ENCODE measurements at places on chromosomes 3 and 15.

DNA sequence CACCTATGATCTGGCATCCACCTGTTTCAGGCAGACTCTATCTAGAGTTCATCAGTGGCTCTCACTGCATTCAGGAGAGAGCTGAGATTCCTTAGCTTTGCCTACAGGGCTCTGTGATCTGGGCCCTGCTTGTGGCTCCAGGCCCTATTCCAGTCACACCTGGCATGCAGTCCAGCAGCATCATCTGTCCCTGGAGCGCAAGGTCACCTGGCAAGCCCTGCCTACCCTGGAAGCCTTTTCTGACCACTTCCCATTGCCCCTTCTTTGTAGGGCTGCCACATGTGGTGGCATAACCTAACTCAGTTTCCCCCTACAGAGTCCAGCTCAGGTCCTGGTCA lies 115.1 kb upstream of the PLXNA1 start:
- no peak for DNase-seq

GRCh38 chr15:34301058-34301457 lies 36.5 kb downstream of the SLC12A6 start:
- DNase-seq = no peak

GRCh38 chr15:60656481-60656880 lies 177.5 kb upstream of the ICE2 start:
- no peak for DNase-seq

GRCh38 chr3:149186219-149186618 lies 35.4 kb downstream of the CP start:
- no peak for DNase-seq

GRCh38 chr3:52333869-52334557 lies 17.9 kb downstream of the DNAH1 start:
- DNase-seq = no peak

DNA sequence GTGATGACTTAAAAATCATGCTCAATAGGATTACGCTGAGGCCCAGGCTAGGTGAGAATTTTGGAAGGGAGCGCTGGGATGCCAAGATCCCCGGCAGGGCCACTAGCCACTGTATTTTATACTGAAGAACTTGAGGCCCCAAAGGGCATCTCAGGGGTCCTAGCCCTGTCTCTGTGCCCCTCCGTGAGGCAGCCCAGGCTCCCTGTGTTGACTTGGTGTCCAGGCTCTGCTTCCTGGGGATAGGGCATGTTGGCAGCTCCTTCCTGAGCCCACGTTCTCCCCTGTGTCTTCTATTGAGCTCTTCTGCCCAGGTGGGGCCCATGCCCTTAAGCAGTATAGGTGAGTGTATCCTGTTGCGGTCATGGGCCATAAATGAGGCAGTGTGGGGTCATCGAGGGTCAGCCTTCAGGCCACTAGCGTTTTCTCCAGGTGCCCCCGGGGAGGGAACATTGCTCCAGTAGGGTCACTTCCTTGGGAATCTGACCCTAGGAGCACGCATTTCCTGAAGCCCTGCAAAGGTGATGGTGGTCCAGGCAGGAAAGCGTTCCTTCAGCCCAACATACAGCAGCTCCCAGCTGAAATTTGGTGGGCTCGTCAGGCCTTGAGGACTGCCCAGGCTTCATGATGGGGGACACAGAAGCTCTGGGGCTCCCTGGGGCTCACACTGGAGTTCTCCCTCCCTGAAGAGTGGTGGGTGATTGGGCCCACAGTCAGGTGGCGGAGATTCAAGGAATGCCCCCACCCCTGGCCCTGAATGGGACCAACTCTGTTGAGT lies 189.4 kb downstream of the UBE3A start:
- DNase-seq = no peak

GRCh38 chr15:84805221-84805620 lies 11.9 kb upstream of the ALPK3 start:
- no peak for DNase-seq

- DNase-seq = no peak
These were observed 129.5 kb downstream of the KCNMB2 start for GRCh38 chr3:178665747-178666146.

GRCh38 chr3:106212665-106213222 lies 343.9 kb upstream of the CBLB start:
- peak; percentile 6 for DNase-seq

- DNase-seq = no peak
These were observed 105.8 kb upstream of the C15orf61 start for GRCh38 chr15:67415181-67415580.

- no peak for DNase-seq
These were observed 57.8 kb downstream of the DTWD1 start for GRCh38 chr15:49678655-49679054.

DNA sequence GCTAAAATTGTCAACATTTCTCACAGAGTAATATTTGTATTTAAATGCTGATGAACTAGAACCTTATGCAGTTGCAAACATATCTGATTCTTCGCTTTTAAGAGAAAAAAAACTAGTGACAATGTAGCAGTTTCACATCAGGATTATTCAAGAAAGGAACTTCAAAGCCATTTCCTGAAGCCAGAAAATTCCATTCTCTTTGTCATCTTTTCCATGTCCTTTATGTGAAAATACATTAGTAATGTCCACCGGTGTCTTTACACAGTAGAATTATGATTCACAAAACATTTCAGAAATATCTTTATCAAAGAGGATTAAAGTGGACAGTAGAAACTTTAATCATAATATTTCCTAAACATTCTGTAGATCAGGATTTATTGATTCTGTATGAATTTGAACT lies 12.7 kb upstream of the LXN start:
- no peak for DNase-seq

DNA sequence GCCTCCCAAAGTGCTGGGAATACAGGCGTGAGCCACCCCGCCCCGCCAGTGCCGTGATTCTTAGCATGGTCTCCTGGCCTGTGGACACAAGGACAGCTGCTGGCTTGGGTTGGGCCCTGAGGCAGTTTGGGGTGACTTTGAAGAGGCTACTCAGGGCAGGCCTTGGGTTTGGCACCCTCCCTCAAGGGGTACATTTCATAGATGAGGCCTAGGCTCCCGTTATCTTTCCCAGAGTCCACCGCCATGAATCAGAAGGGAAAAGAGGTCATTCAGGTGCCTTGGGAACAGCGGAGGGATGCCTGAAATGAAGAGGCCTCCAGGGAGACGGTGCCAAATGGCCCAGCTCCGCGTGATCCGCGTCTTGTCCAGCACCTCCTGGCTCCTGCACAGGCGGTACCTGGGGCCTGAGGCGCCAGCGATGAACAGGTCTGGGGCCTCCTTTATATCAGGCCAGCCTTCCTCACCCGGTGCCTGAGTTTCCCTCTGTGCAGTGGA lies 9.3 kb downstream of the GNAI2 start:
- no peak for DNase-seq

- no peak for DNase-seq
These were observed 199.8 kb upstream of the TLE3 start for GRCh38 chr15:70297465-70298058.

GRCh38 chr3:37387462-37387861 lies 213.1 kb upstream of the LRRFIP2 start:
- no peak for DNase-seq

DNA sequence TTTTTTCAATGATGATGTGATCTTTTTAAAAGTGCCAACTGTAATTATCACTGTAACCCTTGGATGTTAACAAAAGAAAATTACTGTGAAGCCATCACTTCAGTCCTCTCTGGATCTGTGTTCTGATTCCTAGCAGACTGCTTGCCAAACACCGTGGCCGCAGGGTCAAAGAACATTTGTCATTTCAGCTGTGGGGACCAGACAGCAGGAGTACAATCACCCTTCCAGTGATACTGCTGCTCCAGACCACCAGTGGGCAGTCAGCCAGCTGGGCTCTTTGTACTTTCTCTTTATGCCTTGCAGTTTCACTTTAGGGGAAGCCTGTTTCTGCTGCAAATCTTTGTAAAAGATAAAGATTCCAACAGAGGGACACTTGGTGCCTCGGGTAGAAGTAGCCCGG lies 770.0 kb downstream of the GRM7 start:
- peak; percentile 3 for DNase-seq

- DNase-seq = peak; percentile 54
These were observed 162.4 kb upstream of the CFAP20DC start for GRCh38 chr3:59212128-59212779.

DNA sequence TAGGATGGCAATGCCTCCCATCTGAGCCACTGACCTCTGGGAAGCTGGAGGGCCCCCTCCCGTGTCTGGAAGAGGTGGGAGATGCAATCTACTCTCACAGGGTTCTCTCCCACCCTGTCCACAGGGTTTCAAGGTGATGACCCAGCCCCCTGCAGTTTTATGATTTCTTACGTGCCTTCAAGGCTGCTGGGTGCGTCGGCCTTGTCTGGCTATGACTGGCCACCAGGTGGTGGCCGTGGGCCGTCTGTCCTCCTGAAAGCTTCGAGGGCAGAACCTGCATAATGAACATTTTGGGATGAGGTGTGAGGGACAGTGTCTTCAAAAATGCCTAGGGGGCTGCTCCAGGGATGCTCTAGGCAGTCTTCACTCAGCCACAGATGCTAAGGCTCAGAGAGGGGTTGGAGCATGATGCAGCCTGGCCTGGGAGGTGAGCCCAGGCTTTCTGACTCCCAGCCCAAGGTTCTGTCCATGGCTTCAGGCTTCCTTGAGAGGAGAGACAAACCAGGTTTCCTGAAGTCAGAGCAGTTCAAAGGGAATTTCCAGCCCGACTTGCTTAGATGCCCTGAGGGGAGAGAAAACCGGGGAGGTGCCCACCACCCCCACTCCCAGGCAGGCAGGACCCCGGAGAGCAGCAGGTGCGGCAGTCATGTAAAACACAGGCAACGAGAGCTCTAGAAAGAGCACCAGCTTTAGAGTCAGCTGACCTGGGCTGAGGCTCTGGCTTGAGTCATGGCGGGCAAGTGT lies 18.7 kb downstream of the ISG20 start:
- DNase-seq = peak; percentile 34

- no peak for DNase-seq
These were observed 14.1 kb upstream of the ZSCAN2 start for GRCh38 chr15:84586696-84587095.

GRCh38 chr3:141275973-141276372 lies 44.3 kb downstream of the PXYLP1 start:
- DNase-seq = no peak

DNA sequence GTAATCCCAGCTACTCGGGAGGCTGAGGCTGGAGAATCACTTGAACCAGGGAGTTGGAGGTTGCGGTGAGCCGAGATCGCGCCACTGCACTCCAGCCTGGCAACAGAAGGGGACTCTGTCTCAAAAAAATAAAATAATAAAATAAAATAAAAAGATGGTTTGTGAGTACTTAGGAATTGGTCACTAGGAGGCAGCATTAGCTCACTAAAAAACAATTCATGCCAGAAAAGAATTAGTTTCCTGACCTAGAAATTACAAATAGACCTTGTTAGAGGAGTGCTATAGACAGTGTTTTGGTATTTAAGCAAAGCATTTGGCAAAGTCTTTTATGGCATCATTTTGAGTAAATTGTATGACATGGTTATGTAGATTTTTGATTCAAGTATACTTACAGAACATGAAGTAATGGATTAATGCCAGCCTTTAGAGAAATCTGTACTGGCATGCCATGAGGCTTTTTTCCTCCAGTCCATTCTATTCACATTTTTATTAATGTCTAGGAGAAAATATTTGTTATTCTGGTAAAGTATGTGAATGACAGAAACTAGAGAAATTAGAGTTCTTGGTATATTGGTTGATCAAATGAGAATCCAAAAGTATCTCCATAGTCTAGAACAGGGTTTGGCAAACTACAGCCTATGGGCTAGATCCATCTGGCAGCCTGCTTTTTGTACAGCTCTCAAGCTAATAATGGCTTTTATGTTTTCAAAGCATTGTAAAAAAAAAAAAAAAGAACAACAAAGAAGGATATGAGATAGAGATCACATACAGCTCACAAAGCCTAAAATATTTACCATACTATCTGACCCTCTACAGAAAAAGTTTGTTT lies 81.6 kb downstream of the LRRC49 start:
- DNase-seq = peak; percentile 8

GRCh38 chr15:94122516-94122915 lies 108.8 kb upstream of the MCTP2 start:
- DNase-seq = no peak

DNA sequence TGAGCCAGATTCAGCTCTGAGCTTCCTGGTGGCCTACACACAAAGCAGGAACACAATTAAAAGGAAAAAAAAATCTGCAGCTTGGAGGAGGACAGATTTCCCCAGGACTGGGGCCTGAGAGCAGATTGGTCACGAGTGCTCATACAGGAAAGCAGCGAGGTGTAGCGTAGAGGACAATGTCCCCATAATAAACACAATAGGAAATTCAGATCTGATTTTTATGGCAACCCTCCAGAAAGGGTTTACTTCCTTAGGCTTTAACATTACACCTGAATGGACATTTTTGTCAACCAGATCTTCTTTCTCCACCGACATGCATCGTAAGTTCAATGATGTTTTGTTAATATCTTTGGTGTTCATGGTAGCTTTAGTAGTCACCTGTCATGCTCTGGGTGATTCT lies 23.3 kb downstream of the SLC6A20 start:
- DNase-seq = no peak

DNA sequence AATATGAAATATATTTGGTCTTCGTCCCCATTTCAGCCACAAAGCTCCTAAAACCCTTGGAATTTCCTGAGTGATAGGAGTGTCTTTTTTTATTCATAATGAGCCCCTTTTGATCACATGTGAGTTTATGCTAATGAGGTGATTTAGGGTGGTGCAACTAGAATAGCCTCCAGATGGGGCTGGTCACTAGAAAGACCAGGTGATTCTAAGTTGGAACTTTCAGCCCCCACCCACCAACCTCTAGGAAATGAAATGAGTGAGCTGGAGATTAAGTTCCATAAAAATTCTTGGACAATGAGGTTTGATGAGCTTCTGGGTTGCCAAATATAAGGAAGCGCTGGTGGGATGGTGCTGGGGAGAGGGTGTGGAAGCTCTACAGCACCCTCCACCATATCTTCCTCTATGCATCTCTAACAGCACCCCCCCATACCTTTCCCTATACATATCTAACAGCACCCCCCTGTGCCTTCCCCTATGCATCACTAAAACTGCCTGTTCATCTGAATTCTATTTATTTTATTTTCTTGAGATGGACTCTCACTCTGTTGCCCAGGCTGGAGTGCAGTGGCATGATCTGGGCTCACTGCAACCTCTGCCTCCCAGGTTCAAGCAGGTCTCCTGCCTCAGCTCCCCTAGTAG lies 2.1 kb upstream of the SMCO1 start:
- no peak for DNase-seq

DNA sequence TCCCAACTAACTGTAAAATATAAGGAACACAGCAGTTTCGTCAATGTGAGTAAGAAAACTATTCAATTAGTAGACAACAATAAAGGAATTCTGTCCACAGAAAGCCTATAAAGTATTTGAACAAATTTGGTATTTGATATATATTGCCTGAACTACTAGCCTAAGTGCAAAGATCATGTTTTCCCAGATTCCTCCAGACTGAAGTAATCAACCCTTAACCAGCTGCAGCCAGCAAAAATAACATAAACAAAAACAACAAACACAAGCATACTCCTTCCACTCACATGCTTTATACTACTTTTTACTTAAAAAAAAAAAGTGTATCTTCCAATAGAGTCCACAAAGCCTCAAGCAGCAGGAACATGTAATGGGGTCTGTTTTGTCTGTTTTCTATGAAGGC lies 24.1 kb downstream of the PGBD4 start:
- DNase-seq = no peak

GRCh38 chr3:64773137-64773536 lies 85.3 kb upstream of the ADAMTS9 start:
- DNase-seq = no peak

All from A172 (cell line).